ENCODE measurements at places on chromosomes 7 and 10.

- no peak for DNase-seq
Observed at GRCh38 chr10:72694476-72695369, 2.8 kb downstream of the MCU start.

GRCh38 chr10:101161494-101162299 is 30.6 kb downstream of the TLX1 start:
- DNase-seq, result peak; percentile 59

DNA sequence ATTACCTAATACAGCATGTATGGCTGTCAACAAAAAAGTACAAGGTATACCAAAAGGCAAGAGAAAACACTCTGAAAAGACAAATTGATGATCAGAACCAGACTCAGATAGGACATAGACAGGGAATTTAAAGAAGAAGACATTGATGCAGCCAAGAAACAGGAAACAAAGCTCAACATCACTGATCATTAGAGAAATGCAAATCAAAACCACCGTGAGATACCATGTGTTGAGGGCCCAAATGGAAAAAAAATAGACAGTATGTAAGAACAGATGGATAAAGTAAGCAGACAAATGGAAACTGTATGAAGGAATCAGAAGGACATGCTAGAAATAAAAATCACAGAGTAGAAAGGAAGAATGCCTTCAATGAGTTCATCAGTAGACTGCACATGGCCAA is 23.3 kb downstream of the CARD11 start:
- DNase-seq, result no peak

- no peak for DNase-seq
Observed at GRCh38 chr7:121181357-121181756, 147.4 kb upstream of the WNT16 start.

GRCh38 chr10:29802171-29802570 is 167.4 kb upstream of the SVIL start:
- no peak for DNase-seq

GRCh38 chr7:77537136-77537777 is at the start of gene PTPN12:
Gene PTPN12 (plus strand): TSS chr7:77537295. CDS start chr7:77537547, 252 bp downstream.
- no peak for DNase-seq

- no peak for DNase-seq
Observed at GRCh38 chr7:47241112-47242065, 340.5 kb downstream of the TNS3 start.

- no peak for DNase-seq
Observed at GRCh38 chr10:106757521-106757920, 407.0 kb downstream of the SORCS1 start.

DNA sequence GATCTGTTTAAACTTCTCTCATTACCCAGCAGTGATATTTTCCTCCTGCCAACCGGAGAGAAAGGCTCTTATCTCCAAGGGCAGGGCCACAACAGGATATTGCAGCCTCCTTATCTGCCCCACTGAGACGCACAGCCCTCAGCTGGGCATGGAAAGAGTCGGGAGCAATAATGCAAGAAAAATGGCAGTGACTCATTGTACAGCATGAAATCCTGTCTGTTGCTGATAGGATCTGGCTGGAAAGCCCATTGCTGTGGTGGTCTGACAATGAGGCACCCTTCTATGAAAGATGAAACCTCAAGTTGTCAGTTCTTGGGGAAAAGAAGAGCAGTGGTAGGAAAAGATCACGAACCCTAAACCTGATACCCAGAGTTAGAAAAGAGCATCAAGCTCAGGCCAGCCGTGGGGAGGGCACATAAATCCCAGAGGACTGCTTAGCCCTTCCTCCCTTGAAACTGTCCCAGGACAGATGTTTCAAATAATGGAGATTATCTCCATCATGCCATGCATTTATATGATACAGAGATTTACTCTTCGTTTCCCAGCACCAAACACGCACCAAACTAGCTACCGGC is 47.0 kb upstream of the FIGNL1 start:
- no peak for DNase-seq

GRCh38 chr7:23205909-23206767 is 24.3 kb downstream of the NUP42 start:
- no peak for DNase-seq

GRCh38 chr7:22561321-22561811 is 61.4 kb upstream of the STEAP1B start:
- DNase-seq, result no peak

DNA sequence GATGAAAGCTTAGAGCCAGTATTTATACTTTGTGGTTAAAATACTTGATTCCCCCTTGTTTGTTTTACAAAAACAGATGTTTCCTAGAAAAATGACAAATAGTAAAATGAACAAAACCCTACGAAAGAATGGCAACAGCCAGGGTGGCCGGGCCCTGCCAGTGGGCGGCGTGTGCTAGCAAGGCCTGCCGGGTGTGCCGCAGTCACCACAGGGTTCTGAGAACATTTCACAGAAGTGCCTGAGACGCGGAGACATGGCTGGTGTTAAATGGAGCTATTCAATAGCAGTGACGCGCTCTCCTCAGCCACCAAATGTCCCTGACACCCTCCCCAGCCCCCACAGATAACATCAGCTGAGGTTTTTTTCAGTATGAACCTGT is 14.5 kb downstream of the GPR146 start:
- no peak for DNase-seq

DNA sequence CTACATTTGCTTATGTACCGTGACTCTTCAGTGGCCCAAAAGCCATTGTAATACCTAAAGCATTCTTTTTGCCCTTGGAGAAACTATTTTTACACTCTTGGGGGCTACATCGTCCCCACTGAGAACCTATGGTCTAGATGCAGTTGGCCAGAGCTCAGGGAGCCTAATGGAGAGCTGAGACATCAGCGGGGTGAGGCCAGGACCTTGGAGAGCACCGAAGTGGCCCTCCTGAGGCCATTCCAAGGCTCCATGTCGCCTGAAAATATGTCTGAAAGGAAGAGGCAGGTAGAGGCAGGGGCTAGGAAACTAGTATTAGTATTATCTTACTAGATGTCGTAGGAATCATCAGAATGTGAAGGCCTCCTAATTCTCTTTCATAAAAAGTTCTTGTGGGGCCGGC is 4.9 kb downstream of the PKD2L1 start:
- DNase-seq, result no peak

DNA sequence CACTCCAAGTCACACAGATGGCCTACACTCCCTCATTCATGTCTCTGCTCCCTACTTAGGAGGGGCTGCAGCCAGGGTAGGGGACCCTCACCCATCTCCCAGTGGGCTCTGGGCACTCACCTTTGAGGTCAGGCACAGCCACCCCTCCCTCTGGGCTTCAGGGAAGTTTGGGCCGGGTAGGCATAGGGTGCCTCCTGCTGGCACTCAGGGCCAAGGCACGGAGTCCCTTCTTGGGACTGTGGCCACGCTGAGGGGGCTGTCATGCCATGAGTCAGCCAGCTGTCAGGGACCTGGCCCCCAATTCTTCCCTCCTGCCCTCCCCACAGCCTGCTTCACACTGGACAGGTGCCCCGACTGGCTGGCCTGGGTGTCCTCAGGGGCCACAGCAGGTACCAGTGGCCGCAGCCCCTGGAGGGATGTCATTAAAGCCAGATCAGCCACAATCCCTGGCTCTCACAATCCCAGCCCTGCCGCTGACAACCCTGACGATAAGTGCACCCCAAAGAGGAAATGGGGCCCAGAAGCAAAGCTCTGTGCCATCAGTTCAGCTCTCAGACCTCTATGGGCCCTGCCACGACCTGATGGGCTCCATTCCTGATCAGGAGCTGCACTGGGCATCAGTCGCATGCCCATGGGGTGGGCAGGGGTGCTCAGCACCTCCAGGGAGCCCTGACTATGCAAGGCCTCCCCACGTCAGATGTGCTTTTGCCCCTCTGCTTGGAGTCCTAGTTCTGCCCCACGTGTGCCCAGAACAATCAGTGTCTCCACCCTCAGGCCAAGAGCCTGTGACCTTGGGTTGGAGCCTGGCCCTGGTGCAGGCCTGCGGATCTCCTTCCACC is 34.1 kb upstream of the RET start:
- no peak for DNase-seq

DNA sequence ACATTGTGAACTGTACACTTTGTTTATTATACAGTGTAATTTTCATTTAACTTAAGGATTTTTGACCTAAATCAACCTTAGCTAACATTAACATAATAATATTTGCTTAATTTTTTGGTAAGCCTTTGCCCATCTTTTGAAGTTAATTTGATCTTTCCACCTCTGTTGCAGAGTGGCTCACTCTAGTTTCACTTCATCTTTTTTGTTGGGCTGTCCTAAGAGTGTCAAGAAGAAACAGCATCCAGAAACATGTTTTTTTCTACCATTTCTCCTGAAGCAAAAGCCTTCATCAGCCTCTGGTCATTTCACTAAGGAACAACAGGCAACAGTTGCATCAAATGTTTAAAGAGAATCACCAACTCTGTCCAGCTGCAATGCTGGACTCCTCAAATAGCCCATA is 824.7 kb downstream of the REEP3 start:
- DNase-seq, result no peak

- DNase-seq, result no peak
Observed at GRCh38 chr7:159141660-159142059, 3.0 kb downstream of the VIPR2 start.

GRCh38 chr10:92656266-92656961 is 33.3 kb upstream of the HHEX start:
- DNase-seq, result no peak

DNA sequence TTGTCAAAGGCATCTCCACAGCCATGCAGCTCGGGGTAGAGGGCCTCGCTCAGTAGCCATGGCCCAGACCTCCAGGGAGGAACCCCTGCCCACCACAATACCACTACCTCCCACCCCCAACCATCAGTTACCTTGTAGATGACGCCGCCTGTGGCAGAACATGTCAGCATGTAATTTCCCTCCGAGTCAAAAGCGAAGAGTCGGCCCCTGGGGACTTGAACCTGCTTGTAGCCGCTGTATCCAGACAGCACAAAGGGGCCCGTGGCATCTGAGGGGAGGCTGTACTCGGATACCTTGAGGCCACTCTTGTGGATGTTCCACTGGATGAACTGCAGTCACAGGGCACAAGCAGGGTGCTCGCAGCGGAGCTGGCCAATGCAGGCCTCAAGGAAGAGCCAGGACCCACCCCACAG is 16.3 kb upstream of the CYREN start:
- no peak for DNase-seq

Measured in caudate nucleus (tissue), 63 donors.